ENCODE measurements at places on chromosomes 7 and 10. TPM values are rescaled to one million over a fixed set of nuclear protein-coding genes. Genes with fewer than 3 reads are reported as not detected.

GRCh38 chr7:28230261-28230660 is 49.7 kb upstream of the JAZF1 start:
- DNase-seq, result no peak

DNA sequence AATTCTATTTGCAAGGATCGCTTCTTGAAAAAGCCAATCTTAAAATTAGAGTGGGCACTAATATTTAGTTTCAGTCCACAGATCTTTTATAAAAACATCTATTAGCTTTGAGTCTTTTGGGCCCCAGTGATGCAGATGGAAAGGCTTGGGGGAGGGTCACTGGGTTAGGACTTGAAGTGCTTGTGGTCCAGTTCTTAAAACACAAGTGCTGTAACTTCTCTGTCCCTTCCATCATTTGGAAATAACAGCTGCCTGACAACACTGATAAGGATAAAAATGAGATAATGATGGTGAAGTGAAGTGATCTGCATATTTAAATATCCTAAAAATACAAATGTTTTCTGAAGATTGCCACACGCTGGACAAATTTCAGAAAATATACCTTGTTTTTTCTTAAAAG is 37.1 kb upstream of the ZRANB1 start:
- DNase-seq, result no peak

- DNase-seq, result no peak
Measured at GRCh38 chr10:31118556-31118955, 86.9 kb upstream of the ZNF438 start.

The CAV1 gene
- 431 TPM for polyA plus RNA-seq

DNA sequence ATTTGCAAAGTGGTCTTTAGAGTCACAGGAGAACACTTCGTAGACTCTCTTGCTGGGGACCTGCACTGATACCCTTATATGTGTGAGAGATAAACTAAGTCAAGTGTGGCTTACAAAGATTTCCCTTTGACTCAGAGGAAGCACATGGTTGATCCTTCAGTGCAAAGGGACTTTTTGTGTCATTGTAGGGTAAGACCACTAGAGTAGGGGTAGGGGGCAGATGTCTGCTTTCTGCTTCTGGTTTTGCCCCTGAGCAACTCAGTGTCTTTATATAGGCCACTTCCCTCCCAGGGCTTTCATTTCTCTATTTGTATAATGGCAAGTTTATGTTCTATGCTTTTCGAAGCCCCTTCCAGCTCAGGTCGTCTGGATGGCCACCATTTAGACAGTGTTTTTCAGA is 281.7 kb downstream of the SORCS3 start:
- no peak for DNase-seq

- DNase-seq, result no peak
Measured at GRCh38 chr7:154388412-154388811, 336.2 kb downstream of the DPP6 start.

DNA sequence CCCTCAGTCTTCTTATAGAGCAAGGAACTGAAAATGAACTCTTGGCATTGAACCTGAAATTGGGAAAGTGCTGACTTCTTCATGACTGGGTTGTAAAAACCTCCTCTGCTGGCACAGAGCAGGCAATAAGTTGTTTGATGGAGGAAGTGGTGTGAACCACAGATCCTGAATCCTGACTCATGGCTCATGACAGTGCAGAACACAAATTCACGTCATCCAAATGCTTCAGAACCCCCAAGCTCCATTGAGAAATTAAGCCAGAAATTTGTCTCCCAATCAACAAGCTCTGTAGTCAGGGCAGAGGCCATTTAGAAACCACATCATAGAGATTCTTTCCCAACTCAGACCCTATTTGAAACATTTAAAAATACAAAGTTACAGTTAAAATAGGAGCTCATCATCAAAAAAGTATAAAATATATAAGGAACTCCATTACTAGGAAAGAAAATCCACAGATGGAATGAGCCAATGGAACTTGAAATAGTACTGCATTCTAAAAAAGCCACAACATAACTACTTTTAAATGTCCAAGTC is 10.3 kb upstream of the STK17A start:
- no peak for DNase-seq

- no peak for DNase-seq
Measured at GRCh38 chr10:53573498-53573897, 800.9 kb upstream of the MBL2 start.

The STEAP4 gene
- 10.9 TPM for polyA plus RNA-seq
